ENCODE measurements at places on chromosomes 2 and 18.

DNA sequence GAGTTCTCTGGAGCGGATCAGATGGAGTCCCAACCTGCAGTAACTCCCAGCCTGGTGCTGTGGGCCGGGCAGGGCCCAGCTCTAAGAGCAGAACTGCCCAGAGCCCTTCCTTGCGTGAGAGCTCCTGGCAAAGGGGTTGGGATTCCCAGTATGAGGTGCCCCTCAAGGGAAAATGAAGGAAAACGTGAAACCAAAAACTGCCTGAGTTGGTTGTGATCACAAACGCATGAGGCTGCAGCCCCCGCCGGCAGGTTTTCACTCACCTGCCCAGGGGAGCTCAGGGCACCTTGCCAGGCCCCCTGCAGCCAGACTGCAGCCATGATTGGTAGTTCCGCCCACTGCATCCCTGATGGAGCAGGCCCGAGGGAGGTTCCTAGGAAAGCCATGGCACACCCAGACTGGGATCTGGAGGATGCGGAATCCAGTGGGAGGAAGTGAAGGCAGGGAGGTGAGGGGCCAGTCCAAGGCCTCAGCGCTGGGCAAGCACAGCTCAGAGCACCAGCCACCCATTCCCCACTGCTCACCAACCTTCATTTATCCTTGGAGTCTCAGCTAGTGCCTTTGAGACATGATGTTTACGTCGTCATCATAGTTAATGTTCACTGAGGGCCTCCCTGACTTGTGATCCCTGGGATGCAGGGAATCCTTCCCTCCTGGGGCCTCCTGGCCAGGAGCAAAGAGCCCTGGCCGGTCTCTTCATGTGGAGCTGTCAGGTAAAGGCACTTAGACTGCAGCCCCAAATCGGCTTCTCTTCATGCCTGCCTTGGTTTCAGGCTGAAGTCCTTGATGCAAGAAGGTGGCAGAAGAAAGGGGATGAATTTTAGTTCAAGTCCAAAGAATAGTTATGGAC lies 103.2 kb downstream of the INHBB start:
- no peak for DNase-seq

DNA sequence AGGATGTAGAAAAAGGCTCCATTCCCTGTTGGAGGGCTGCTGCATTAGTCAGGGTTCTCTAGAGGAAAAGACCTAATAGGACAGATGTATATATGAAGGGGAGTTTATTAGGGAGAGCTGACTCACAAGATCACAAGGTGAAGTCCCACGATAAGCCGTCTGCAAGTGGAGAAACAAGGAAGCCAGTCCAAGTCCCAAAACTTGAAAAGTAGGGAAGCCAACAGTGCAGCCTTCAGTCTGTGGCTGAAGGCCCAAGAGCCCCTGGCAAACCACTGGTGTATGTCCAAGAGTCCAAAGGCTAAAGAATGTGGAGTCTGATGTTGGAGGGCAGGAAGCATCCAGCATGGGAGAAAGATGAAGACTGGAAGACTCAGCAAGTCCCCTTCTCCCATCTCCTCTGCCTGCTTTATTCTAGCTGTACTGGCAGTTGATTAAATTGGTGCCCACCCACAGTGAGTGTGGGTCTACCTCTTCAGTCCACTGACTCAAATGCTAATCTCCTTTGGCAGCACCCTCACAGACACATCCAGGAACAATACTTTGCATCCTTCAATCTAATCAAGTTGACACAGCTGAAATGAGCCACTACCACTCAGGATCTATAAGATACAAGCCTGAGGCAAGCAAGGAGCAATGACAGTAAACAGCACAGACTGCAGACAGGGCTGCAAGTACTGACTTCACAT lies 30.0 kb upstream of the ATG16L1 start:
- no peak for DNase-seq

- DNase-seq: no peak
Observed at GRCh38 chr2:109349503-109350465, 220.8 kb downstream of the SH3RF3 start.

DNA sequence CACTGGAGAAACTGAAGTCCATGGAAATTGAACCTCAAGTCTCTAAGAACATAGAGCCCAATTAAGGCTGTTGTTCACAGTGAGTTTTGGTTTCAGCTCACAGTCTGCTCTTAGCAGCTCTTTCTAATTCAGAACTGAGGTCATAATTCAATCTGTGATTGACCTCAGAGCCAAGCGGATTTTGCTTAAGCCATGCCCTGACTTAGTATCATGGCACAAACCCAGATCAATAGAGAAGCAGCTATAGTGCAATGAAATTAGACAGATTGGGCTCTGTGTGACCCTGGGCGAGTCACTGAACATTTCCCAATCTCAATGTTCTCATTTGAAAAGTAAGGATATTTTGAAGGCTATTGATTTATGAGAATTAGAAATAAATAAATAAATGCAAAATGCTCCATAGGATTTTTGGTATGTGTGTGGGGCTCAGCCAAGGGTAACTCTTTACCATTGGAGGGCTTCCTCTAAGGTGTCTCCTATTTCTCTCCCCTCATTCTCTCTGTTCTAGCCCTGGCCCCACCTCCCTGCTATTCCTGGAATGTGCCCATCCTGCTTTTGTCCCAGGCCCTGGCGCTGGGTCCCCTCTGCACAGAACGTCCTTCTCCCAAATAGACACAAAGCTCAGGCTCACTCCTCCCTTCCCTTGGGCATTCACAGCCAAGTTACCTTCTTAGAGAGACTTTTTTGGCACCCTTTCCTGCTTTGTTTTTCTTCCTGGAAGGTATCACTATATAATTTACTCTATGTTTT lies 239.6 kb downstream of the LPIN1 start:
- no peak for DNase-seq

- no peak for DNase-seq
Observed at GRCh38 chr2:105081006-105081601, 43.2 kb downstream of the MRPS9 start.

DNA sequence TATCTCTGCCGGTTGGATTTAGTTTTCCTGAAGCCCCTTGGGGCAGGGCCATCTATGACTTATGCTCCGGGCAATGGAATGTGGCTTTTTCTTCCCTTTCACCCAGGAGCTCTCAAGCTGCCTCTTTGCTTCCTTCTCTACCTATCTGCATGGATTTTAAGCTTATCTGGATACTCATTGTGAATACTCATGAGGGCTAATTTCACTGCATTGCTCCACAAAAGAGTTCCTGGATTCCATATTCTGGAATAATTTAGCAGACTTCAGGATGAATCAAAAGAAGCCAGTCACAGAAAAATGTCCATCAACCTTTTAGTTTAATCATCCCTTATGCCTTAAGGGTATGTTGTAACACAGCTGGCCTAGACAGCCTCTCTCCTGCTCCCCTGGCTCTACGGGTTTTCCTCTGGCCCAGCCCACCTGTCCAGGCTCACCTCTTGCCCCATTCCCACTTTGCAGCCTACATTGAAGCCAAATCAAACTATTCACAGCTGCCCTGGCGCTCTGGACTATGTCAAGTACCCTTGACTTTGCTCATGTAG lies 122.8 kb upstream of the RMDN2 start:
- no peak for DNase-seq

- no peak for DNase-seq
Observed at GRCh38 chr2:8631465-8632005, 50.3 kb upstream of the ID2 start.

GRCh38 chr18:75545189-75545588 lies 117.7 kb upstream of the SMIM21 start:
- no peak for DNase-seq

DNA sequence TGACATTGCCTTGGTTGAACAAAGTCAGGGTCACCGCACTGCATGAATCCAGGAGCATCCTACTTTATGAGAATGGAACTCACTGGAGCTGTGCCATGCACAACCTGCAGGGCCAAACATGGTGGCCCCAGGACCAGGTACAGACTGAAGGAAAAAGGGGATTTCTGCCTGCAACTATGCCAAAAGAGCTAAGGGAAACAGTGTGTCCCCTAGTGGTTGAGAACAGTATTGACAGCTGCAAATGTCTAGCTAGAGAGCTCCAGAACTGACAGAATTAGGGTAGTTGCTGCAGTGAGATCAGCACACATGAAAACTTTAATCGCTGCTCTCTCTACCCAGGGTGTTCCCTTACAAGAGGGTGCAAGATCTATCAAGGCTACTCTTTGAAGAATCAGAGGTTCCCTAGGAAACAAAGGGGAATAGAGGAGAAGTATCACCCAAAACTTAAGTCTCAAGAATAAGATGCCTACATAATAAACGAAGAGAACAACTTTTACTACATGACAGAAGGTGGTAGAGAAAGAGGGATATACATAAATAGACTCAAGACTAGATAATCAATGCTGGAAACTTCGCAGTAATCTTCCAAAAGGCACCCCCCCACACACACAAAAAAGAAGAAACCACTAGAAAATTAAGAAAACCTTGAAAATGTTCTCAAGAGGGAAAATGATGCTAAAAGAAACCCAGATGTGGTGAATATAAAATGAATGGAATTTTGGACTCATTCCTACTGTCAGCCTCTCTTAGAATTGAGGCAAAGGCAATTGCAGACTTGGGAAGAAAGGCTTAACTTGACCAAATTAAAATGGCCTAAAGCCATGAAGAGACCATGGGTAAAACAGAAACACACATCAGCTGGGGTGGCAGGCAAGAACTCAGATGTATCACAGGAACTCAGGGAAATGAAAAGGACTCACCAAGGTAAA lies 43.6 kb upstream of the IHH start:
- DNase-seq: no peak

DNA sequence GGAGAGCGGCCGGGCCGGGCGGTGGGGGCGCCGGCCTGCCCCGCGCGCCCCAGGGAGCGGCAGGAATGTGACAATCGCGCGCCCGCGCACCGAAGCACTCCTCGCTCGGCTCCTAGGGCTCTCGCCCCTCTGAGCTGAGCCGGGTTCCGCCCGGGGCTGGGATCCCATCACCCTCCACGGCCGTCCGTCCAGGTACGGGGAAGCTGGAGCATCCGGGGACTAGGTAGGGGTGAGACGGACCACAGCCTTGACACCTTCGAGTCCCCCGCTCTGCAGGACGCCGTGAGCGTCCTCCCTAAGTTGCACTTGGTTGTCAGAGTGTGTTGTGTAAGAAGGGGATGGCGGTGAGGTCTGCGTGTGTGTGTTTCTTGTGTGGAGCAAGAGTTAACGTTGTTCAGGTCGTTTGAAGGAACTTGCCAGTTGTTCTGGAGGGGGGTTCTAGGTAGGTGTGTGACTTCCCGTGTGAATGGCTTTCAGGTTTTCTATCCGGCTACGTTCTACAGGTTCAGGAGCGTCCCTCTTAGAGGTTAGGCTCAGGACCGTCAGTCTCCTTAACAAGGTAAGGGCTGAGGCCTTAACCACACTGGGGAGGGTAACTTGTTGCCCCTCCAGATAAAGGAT lies 393 bp downstream of the IL1R1 start:
- DNase-seq: no peak
